ENCODE measurements at places on chromosomes 6 and 20.

- no peak for DNase-seq
Observed at GRCh38 chr20:7790189-7790588, 150.1 kb downstream of the HAO1 start.

- DNase-seq, result no peak
Observed at GRCh38 chr20:555976-556385, 12.4 kb upstream of the CSNK2A1 start.

- DNase-seq, result no peak
Observed at GRCh38 chr6:2029130-2029794, 216.1 kb downstream of the GMDS start.

DNA sequence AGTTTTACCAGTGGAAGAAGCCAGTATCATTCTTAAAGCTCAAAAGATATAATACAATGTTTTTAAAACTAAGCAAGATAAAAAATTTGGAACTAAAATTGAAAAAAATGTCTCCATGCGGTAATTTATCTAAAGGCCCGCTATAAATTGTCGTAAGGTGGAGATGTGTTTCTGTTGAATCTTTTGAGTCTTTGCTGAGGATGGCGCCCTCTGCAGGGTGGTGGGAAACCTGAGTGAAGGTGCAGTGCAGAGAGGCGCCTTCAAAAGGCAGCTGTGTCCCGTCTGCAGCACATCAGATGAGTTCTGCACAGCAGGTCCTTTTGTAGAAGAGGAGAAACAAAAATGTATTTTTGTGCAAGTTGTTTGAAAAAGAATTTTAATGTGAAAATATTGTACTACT is 29.4 kb upstream of the KIF25 start:
- DNase-seq, result peak; percentile 8

DNA sequence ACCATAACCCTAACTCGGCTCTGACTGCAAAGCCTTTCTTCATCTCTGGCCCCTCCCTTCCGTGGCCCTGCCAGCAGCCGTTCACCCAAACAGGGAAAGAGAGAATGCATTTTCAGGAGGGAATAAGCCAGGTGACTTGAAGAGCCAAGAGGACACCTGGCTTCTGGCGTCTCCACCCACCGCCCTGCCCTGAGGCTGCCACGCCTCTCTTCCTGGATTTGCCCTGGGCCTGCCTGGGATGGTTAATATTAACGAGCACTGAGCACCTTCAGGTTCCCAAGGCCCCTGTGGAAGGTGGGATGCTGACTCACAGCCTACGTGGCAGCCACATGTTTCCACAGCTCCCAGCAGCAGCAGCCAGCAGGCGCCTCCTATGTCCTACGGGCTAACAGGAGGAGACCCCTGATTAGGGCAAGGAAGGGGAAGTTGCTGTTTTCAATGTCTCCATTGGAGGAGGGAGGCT is 138.0 kb upstream of the RREB1 start:
- DNase-seq, result no peak

DNA sequence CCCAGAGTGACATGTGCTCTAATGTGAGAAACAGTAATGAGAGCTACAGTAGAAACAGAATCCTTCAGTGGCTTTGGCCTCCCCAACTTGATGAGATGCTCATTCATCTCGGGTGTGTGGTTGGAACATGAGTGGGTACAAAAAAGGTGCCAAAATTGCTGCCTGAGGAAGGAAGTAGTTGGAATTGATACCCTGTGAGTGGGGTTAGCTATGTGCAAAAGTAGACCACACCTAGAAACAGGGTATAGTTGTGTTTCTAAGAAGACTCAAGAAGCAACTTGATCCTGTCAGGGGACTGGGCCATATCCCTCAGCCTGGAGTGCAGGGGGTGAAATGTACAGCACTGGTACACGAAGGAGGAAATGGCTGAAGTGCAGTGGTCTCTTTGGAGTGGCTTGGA is 206.4 kb upstream of the SUPT3H start:
- DNase-seq, result no peak

- no peak for DNase-seq
Observed at GRCh38 chr6:15255481-15255880, 9.6 kb downstream of the JARID2 start.

DNA sequence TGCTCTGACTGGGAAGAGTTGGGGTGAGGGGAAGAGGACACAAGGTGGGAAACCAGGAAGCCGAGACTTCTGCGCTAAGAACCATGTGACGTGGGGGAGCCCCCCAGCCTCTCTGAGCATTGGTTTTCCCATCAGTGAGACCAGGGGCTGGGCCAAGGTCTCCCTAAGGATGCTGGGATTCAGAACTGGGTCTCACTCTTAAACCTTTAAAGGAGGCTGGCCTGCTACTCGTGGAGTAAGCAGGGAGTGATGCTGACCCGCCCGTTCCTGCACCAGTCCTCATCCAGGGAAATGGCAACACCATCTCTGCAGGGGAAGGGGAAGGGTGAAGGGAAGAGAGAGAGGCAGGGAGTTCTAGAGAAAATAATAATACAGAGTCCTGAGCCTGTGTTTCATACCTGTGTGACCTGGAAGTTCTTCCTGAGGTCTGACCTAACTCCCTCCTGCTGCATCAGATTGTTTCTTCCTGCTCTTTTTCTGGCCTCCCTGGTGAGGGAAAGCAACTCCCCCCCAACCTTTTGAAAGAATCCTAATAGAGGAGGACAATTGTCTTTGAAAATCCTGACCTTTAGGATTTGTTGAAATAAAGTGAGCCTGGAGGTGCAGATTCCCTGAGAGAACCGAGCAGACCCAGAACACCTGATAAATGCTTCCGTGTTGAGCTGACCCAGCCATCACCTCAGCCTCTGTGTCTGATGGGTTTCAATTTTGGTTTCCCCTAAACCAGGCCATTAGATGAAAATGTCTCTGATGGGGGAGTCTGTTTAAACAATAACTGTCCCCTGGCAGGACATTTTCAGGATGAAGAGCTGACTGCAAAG is 3.0 kb upstream of the GRM4 start:
- DNase-seq, result no peak

GRCh38 chr6:47197682-47198640 is 111.7 kb downstream of the TNFRSF21 start:
- no peak for DNase-seq

DNA sequence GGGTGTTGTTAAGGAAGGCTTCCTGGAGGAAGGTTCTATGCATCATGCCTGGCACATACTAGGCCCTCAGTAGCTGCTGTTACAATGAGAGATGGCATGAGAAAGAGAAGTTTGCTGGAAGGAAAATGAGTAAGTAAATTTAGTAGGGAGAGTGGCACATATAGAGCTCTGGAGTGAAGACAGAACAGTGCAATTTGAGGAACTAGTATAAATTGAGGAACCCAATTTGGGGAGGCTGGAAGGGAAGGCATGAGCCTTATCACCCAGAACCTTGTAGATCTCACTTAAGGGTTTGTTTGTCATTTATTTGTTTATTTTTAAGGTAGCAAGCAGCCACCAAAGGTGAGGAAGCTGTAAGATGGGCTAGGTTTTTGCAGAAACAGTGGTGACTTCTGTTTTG is 87.1 kb upstream of the SCGN start:
- DNase-seq, result no peak

GRCh38 chr6:56521976-56522375 is 120.7 kb downstream of the DST start:
- DNase-seq, result no peak

GRCh38 chr6:71489736-71490135 is 201.1 kb downstream of the OGFRL1 start:
- DNase-seq, result no peak

DNA sequence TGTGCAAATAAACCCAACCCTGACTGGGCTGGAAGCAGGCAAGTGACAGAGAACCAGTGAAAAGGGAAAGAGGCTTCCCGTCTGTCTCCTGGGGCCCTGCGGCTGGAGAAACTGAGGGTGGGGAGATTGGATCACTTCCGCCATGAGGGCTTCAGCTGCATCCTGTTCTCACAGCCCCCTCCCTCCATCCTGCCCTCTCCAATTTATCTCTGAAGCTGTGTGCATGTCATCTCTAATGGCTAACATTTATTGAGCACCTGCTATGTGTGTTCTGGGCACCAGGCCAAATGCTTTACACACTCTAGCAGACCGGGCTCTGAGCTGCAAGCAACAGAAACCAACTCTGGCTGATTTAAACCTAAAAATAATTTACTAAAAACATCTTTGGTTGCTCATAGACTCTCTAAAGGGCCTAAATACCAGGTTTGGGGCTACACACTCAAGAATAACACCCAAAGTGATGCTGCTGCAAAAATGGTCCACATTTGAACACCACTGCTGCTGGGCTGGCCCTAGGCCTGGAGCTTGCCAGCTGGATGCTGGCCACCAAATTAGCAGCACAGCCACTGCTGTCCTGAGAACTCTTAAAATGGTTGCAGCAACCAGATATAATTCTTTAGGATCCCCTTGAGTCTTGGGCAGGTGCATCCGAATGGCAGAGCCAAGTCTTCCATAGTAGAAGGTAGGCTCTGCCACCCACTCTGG is 123.6 kb upstream of the LRFN2 start:
- no peak for DNase-seq

- no peak for DNase-seq
Observed at GRCh38 chr6:132143258-132143657, 192.1 kb upstream of the CCN2 start.

DNA sequence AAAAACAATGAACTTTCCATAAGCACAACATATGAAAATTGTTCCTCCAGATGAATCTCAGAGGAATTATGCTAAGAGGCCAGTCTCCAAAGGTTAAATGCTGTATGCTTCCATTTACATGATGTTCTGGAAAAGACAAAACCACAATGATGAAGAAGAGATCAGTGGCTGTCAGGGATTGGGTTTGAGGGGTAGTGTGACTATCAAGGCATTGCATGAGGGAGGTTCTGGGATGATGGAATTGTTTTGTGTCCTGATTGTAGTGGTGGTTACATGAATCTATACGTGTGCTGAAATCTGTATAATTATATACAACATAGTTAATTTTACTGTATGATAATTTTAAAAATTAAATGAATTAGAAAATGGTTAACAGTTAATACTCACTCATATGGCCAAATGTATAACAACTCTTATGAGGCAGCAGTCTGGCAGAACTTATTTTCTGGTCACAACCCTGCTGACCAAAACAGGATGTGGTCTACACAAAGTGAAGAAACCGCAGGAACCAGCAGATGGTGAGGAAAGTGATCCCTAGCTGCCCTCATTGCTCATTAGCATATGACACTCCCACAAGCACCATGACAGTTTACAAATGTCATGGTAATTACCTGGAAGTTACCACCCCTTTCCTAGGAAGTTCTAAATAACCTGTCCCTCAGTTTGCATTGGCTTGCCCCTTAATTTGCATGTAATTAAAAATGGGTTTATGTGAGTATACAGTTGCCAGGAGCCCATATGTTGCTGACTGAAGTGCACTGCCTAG is 31.9 kb downstream of the NSFL1C start:
- no peak for DNase-seq

DNA sequence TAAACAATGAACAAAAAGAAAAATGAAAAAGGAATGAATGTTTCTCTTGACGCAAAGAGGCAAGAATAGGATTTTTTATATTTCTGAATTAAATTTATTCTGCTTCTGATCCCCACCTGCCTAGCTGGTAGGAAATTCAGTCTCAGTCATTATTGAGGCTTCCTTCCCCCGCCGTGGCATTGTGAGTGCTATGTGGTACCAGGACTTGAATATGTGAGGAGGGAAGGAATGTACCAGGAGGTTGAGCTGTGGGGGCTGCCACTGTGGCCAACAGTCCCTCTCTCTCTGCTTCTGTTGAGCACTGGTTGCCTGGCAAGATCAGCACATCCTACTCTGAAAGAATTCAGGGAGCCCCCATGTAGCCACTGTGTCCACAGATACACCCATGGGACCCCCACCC is 368.1 kb upstream of the JARID2 start:
- DNase-seq, result no peak

DNA sequence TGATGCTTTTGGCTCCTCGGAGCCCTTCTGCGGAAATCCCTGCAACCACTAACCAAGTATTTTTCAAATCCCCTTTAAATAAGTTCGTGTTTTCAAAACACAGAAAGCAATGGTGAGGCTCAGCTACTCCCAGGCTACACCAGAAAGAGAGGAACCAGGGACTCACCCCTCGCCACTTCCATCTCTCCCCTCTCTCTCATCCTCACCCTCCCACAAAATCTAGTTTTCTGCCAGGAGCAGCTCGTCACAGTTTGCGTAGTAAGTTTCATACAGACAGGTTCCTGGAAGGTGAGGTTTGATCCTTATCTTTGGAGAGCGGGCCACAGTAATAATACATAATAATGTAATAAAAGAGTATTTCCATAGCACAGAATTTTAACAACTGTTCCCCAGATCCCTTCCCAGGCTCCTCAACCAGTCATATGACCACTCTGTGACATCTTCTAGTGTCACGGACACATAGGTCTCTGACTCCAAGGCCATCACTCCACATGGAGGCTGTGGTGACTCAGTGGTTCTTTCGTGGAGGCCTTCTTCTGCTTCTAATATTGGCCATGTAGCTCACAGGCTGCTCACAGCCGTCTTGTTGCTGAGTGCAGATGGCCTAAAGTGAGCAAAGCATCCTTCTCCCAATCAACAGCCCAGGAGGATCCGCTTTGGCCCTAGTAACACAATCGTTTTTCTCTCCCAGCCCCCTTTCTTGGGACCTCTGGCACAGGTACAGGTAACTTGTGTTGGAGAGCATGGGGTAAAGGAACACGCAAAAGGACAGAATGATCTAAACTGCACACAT is 295.7 kb downstream of the CDC5L start:
- no peak for DNase-seq

- DNase-seq, result no peak
Observed at GRCh38 chr6:127608554-127609270, 31.7 kb downstream of the C6orf58 start.

- DNase-seq, result no peak
Observed at GRCh38 chr20:23397961-23398360, 23.3 kb downstream of the NAPB start.

- DNase-seq, result no peak
Observed at GRCh38 chr6:4948781-4949450, 54.9 kb downstream of the RPP40 start.

DNA sequence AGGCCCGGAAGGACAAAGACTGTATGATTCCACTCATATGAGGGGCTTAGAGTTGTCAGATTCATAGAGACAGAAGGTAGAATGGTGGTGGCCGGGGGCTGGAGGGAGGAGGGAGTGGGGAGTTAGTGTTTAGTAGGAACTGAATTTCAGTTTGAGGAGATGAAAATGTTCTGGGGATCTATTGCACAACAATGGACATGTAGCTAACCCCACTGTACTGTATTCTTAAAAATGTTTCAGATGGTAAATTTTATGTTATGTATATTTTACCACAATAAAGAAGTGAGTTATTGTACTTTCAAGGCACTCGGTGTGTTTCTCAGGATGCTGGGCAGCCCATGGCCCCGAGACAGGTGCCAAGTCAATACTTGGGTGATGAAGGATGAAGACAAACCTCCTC is 25.4 kb downstream of the MAS1 start:
- no peak for DNase-seq

GRCh38 chr20:63831993-63832686 is 1.1 kb upstream of the ZBTB46 start:
- no peak for DNase-seq

- no peak for DNase-seq
Observed at GRCh38 chr20:43052532-43052931, 137.2 kb downstream of the PTPRT start.

All from NCI-H460 (cell line).